NCI-H1436 treated with DMSO at 0.1 percent for 48 hours (cell line): ENCODE measurements at places on chromosomes 16 and 17.

GRCh38 chr17:68509141-68510057 lies 2.8 kb upstream of the PRKAR1A start:
- DNase-seq = no peak

DNA sequence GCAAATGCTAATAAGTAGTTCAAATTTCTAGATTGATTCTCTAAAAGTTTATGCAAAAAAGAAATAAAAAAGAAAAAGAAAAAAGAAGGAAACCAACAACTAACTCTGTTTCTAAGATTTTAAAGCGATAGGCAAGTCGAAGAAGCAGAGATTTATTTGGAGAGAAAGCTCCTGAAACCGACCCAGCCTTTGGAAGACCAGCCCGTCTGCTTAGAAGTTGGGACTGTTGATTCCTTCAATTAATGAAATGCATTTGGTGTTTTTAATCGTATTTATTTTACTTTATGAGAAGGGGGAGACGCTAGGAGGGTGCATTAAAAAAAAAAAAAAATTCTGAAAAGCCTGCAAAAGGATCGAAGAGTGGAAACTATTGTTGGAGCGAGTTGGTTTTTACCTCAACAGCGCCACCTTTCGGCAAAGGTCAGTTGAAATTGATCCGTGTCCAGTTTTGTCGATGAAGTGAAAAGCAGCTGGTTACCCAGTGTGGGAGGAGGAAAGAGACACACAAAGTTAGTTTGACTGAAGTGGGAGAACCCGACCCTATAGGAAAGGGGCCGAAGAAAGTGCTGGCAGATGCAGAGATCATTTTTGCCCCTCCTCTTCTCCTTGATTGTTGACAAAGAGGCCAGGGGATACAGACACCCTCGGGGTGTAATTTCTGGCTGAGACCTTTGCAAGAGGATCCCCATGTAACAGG lies 1.5 kb upstream of the MAF start:
- no peak for DNase-seq

GRCh38 chr16:49354991-49355390 lies 18.6 kb upstream of the C16orf78 start:
- no peak for DNase-seq

DNA sequence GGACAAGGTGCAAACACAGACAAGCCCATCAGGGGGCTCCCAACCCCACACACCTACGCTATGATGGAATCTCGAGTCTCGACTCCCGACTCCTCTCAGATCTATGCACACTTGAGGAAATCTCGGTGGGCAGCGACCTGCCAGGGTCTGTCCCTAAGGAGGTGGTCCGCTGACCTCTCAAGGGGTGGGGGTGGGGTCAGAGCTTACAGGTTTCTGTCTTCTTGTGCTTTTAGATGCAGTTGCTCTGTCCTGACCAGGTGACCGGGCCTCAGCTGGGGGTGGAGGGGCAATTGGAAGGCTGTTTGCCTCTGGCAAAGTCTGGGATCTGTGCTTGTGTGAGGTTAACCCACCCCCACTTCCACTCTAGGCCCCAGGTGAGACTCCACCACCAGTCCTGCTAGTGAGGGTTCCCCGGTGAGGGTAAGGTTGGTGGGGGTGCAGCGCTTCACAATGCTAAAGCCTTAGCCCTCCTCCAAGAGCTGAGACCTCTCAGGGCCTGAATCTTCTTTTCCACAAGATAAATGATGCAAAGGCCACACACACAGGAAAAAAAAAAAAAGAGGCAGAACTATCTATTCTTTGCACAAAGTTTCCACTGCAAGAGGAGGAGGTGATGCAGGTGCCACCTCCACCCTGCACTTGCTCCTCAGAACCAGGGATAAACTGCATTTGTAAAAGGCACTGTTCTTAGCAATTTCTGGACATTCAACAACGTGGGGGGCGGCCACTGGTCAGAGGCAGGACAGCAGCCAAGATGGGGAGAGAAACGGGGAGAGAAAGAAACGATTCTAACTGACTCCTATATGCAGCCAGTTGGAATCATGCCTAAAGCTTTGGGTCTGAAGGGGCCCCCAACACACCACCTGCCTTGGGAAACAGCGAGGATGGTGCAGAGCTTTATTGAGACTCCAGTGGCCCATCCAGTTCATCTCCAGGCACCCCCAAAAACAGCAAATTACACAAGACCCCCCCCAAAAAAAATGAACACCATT lies 4.1 kb downstream of the CISD3 start:
- DNase-seq = no peak

- no peak for DNase-seq
Measured at GRCh38 chr17:77437017-77437416, 296.2 kb downstream of the SEC14L1 start.

DNA sequence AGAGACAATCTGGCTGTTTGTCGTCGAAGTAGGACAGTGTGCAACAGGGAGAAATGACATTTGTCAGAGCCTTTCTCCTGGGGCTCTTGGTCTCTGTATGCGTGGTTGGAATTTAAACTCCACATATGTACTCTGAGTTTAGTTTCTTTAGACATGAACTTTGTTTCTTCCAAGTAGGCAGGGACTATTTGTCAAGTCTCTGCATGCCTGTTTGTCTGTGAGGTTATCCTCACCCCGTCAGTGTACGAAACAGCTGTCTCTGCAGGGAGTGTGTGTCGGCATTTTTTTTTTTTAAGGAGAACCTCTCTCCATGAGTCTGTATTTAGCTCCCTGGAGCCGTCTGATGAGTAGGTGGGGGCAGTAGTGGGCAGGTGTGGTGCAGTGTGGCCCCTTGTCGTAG lies 29.7 kb downstream of the NDEL1 start:
- no peak for DNase-seq

DNA sequence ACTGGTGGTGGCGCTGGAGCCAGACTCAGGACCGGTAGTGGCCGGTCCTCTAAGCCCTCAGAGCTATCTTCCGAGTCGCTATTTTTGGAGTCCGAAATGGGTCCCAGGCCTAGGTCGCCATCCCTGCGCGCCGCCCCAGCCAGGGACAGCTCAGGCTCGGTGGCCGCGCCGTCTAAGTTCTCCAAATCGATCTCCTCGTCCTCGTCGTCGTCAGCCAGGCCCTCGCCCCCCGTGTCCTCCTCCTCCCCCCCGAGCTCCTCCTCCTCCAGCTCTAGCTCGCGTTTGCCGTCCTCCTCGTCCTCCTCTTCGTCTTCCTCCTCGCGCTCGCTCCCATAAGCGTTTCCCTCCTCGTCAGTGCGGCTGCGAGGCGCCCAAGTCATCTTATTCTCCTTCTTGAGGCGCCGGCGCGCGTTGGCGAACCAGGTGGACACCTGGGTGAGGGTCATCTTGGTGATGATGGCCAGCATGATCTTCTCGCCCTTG lies 1.6 kb downstream of the IRX3 start:
- no peak for DNase-seq

GRCh38 chr17:79942591-79943346 lies 92.9 kb downstream of the TBC1D16 start:
- no peak for DNase-seq

- DNase-seq = no peak
Measured at GRCh38 chr17:81373536-81374160, 21.6 kb upstream of the BAHCC1 start.

- no peak for DNase-seq
Measured at GRCh38 chr16:68247400-68247799, 2.2 kb downstream of the PLA2G15 start.

GRCh38 chr17:76725580-76726230 lies 701 bp downstream of the JMJD6 start:
- DNase-seq = no peak

DNA sequence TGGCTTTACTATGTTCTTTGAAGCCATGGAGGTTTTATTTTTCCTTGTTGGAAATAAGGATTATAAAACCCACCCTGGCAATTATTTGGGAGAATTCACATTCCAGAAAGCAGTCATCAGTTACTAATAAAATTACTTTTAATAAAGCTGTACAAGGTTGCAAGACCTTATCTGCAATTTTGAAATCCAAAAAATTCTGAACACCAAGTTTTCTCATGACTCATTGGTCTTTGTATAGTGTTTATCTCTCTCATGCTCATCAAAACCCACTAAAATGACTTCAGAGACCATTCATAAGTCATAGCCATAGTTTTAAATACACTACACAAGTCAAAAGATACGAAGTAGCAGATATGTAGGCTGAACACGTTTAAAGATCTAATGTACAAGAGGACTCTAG lies 6.0 kb upstream of the KRT38 start:
- no peak for DNase-seq

- DNase-seq = no peak
Measured at GRCh38 chr17:66829386-66829864, 5.5 kb upstream of the CACNG5 start.

DNA sequence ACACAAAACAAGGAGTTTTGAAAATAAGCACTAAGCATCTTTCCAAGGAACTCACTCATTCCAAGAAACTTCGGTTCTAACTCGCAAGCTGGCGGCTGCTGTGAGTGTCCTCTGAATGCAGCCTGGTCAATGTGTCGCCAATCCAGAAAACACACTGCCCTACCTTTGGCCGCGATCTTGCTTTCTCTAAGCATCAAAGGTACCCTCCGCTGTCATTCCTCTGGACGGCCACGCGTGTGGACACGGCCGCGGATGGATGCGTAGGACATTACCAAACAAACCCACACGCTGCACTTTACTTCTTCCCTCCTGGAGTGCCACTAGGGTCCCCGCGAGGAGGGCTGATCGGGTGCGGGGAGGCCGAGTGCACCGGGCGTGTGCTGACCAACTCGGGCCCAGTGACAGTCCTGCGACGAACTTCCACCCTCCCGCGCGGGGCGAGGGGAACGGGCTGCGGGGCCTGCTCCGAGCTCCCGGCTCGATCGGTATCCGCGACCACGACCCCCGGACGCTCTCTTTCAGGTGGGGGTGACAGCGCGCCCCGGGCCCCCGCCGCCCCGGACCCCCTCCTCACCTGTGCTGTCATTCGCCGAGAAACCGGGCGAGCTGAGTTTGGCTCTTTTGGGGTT lies 1.1 kb downstream of the CREBBP start:
- DNase-seq = no peak

DNA sequence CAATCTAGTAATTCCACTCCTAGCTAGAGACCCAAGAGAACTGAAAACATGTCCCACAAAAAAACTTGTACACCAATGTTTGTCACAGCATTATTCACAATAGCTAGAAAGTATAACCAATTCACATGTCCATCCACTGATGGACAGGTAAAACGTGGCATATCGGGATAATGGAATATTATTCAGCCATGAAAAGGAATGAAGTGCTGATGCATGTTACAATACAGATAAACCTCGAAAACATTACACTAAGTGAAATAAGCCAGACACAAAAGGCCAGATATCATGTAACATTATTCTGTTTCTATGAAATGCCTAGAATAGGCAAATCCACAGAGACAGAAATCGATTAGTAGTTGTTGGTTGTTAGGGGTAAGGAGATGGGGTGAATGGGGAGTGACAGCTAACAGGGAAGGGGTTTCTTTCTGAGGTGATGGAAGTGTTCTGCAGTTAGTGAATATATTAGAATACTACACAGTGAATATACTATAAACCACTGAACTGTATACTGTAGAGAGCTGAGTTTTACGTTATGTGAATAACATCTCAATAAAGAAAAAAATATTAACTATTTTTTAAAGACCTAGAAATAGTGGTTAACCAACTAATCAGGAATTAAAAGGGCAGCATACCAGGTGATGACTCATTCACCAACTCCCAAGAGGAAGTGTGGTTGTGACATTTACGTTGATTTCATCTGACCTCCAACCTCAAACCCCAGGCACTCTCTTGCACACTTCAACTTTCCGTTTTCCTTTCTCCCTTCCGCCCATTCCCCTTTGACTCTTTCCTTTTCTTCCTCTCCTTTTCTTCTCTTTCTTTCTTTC lies 48.6 kb downstream of the GAS7 start:
- no peak for DNase-seq

GRCh38 chr17:2157675-2158395 lies 102.9 kb downstream of the HIC1 start:
- DNase-seq = no peak

- DNase-seq = no peak
Measured at GRCh38 chr16:54351171-54351570, 64.6 kb upstream of the IRX3 start.

DNA sequence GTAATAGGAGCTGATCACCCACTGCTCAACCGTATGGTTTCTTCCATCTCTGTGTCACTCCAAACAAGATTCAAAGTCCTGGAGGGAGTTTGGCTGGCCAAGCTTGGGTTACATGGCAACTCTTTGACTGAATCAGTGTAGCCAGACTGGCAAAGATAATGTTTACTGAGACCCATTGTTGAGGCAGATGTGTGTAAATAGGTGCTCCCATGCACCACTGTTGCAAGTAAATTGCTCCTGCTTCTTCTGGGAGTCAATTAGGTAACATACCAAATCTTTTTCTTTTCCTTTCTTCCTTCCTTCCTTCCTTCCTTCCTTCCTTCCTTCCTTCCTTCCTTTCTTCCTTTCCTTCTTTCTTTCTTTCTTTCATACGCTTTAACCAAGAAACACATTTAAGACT lies 86.3 kb upstream of the DHX40 start:
- no peak for DNase-seq

DNA sequence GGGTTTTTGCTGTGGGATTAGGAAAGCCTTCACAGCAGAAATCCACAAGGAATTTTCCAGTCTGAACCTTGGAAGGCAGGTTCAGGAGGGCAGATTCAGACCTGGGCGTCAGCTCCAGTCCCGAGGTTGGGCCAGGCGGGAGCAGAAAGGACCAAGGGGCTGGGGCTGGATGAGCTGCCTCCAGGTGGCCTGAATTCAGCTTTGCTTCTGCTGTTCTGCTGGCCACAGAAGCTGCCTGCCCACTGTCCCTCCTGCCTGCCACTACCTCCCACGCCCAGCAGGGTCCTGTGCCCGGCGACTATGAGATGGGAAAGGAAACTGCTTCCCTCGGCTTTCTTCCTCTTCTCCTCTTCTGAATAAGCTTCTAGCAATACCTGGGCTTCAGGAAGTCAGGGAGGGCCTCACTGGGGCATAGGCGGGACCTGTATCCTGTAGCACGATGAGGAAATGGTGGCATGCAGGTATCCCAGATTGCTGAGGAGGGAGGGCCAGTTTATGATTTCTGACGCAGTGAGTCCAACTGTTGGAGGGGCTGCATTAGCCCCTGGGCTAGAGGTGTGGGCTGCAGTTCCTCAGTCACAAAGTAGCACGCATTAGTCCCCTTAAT lies 18.4 kb downstream of the TBX4 start:
- DNase-seq = no peak

DNA sequence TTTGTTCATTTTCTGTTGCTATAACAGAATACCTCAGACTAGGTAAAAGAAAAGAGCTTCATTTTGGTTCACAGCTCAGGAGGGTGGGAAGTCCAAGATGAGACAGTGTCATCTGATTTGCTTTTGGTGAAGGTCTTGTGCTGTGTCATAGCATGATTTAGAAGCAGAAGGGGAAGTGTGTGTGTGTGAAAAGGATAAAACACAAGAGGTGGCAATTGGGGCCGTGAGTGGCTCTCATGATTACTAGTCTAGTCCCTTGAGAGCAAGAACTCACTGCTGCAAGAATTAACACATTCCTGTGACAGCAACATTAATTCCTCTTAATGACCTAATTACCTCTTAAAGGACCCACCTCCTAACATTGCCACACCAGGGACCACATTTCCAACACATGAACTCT lies 8.3 kb downstream of the SLC35G3 start:
- DNase-seq = no peak

- no peak for DNase-seq
Measured at GRCh38 chr17:19610879-19611278, 37.7 kb upstream of the ALDH3A2 start.

GRCh38 chr16:1992704-1993317 lies 3.0 kb downstream of the SYNGR3 start:
- DNase-seq = no peak
